ENCODE measurements at places on chromosomes 11 and 22.
A peak's percentile ranks its signal among the peaks of the same experiment; 100 is the strongest.

DNA sequence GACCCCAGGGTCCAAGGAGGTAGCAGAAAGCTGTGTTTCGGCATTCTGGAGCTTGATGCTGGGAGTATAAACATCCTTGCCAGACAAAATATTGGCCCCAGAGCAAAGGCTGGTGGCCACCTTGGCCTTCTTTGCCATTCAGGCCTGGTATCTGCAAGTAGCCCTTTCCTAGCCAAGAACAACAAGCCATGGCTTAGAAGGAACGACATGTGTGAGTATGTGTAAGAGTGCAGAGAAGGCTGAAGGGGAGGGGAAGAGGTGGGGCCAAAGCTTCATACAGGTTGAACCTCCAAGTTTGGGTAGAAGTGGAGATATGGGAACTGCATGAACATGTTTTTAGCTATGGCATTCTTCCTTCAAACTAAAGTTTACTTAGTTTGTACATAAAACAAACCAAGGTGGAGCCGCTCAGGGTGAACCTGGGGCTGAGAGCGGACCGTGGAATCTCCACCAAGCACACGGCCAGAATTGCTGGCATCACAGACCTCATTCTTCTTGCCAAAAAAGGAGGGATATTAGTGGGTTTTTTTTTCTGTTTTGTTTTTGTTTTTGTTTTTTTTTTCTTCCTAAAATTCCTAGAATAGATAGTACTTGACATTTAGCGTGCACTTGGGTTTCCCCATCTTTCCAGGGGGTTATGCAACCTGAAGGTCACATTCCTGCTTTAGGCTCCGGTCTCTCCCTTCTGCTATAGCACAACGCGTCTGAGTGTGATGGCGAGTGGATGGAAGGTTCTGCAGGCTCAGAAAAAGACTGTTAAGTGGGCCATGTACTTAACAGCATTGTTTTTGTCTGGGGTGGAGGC lies 70.9 kb downstream of the ADAMTS15 start:
- no peak for DNase-seq

DNA sequence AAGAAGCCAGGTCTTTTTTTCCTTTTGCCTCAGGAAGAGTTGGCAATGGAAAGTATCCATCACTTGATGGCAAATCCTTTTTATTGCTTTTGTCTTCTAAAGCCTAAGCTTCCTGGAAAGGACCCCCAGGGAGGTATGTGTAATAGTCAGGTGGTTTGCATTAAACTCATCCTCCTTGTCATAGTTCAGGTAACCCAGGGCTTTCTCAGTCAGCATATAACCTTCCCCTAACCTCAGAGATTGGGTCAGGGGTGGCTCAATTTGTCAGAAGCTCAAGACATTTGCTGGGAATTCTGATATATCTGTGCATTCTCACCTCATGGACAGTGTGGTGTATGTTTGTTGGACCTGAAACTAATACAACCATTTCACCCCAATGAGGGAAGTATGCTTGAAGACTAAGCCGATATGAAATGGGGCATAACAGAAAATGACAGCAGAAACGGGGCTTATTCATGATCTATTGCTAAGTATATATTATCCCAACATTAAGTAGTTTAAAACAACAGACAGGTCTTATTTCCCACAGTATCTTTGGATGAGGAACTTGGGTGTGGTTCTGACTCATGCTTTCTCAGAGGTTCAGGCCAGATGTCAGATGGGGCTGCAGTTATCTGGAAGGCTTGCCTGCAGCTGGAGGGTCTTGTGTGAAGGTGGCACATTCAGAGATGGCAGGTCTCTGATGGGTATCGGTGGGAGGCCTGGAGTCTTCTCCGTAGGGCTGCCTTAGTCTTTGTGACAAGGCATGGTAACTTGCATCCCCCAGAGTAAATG lies 135.8 kb upstream of the SPON1 start:
- peak; percentile 75 for DNase-seq

DNA sequence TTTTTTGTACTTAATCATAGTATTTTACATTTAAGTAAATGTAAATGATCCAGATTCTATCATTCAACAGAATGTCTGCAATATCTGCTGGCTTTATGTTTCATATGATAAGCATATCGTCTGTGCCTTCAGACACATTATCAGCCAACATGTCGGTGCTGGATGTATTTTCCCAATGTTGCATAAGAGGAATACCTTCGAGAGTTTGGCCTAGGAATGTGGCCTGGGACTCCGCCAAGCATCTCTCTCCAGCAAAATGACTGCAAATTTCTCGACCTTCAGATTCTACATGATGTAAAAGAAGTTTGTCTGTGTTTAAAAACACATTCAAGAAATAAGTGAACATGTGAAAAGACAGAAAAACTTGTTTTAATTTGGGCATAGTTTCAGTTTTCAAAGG lies 6.9 kb downstream of the BDNF start:
- DNase-seq, result no peak

- DNase-seq, result no peak
These were observed 44.9 kb downstream of the PLEKHA7 start for GRCh38 chr11:16969010-16969999.

GRCh38 chr11:31968461-31969358 lies 122.2 kb upstream of the RCN1 start:
- peak; percentile 83 for DNase-seq

- no peak for DNase-seq
These were observed 98.4 kb upstream of the OR9G4 start for GRCh38 chr11:56846631-56847576.

- no peak for DNase-seq
These were observed 30.6 kb downstream of the AMPD3 start for GRCh38 chr11:10485646-10486045.

DNA sequence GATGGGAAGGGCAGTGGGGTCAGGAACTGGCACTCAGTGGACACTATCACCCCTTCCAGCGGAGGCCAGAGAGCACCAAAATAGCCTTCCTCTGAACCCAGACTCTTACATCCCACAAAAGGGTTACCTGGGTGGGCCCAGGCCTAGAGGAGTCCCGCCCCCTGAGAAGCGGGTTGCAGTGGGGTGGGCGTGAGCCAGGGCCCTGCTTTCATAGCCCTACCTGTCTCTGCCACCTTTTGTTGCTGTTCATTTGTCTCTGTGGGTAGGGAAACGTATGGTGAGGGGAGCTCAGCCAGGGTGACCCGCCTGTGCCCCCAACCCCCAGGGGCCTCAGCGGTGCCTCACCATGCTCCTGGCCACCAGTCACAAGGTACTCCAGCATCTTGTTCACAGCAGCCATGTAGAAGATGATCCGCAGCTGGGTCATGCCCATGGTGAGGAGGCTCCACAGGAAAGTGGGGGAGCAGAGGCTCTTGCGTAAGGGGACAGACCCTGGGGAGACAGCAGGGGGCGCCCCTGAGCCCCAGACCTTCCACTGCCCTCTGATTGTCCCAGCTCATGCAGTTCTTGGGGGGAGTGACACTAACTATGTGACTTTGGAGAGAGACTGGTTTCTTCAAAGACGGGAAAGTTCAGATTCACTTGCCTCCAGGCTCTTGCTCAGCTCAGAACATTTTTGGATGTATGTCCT lies 24.0 kb downstream of the SLC43A1 start:
- DNase-seq, result peak; percentile 47

DNA sequence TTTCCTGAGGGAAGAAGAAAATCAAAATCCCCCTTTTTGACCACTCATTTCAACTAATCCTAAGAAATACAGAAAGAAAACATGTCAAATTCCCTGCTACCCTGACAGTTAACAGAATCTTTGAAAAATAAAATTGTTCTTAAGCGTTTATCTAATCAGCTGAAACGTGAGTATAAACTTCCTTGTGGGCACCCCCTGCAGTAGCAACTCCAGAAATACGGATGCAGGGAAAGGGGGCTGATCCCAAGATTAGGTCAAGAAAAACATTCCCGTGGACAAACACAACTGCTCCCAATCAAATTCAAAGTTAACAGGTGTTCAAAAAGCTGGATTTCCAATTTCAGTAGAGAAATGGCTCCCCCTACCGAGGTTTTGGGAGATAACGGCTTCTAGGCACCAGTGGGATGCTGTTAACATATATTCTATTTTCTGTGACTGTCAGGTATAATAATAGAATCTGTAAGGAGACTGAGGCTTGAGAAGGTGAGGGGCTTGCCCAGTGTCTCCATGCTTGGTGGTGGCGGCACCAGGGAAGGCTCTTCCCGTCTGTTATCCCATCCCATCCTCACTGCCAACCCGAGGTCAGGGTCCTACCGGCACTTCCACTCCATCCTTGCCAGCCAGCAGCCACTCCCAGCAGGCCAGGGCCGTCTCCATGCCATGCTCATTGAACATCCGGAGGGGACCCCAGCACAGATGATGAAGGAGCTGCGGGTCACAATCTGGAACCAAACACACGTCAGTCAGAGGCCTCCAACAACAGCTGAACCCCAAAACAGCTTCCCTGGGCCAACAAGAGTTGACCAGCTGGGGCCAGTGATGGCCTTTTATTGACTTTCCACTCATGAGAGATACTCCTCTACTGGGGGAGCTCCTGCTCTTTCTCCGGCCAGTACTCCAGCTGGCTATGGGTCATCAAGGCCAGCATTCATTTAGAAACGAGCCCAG lies 32.0 kb upstream of the SERPIND1 start:
- DNase-seq, result peak; percentile 18

- no peak for DNase-seq
These were observed 14.1 kb downstream of the MS4A1 start for GRCh38 chr11:60469723-60470122.

DNA sequence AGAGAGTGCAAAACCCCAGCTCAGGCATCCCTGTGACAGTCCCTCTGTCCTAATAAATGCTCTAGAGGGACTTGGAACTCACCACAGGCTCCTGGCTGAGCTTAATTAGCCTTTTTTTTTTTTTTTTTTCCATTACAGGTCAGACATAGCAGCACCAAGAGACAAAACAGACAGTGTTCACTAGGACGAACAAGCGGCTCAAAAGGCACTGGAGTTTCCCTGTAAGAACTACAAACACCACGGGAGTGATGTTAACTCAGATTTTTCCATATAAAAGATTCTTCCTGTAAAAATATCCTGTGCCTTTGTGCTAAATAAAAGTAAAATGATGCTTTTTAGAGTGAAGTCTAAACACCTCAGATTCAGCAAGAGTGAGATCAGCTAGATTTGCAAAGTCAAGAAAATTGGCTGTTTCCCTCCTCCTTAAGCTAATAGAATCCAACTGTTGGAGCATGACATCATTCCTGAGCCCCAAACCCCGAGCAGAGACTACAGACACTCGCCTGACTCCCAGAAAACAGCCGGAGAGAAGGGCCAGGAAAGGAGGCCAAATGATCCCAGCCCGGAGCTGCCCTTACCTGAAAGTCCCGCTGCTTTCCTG lies 101.0 kb upstream of the AKIP1 start:
- DNase-seq, result no peak

DNA sequence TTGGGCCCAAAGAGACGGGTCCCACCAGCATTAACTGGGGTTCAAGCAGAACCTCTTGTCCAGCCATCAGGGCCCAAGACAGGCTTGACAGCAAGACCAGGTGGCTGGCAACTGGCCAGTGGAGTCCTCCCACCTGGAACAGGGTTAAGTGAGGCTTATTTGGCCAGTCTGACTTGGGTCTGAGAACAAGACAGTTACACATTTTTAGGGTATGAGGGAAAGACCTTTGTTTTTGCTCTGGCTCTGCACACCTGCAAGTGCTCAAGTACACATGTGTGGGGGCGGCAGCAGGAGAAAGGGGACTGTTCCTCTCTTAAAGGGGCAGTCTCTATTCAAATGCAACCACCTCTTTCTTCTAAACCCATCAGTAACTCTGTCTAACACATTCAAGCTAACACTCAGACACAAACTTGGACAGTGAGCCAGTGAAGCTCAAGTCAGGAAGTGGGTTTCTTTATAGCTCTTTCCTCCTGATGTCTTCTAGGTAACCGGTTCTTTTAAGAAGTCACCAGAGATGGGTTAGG lies 116.2 kb downstream of the ETS1 start:
- DNase-seq, result no peak

DNA sequence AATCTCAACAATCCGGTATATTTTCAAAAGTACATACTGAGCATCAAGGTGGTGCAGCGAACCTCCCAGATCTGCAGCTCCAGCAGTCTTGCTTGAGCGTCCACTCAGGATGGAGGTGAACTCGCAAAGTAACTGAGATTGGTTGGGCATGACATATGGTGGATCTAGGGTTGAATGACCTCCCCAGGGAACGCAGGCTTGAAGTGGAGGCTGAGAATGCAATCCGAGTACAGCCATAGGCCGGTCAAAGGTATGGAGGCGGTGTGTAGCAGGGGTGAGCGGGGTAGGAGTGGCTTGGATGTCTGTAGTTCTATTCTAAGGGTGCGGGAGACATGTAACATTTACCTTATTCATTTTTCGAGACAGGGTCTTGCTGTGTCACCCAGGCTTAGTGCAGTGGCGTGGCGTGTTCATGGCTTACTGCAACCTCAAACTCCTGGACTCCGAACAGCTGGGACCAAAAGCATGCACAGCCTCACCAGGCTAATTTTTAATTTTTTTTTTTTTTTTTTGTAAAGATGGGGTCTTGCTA lies 631 bp upstream of the C22orf39 start:
- peak; percentile 31 for DNase-seq

GRCh38 chr11:33959855-33960400 lies 68.1 kb upstream of the LMO2 start:
- no peak for DNase-seq

DNA sequence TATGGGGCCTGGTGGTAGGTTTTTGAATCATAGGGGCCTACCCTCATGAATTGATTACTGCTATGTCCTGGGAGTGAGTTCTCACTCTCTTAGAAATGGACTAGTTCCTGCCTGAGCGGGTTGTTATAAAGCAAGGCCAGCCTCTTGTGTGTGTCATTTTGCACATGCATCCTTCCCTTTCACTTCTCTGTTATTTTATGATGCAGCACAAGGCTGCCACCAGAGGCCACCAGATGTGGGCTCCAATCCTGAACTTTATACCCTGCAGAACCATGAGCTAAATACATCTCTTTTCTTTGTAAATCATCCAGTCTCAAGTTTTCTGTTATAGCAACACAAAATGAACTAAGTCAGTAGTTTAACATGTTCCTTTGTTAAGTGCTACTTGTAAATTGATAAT lies 251.4 kb downstream of the BLID start:
- no peak for DNase-seq

DNA sequence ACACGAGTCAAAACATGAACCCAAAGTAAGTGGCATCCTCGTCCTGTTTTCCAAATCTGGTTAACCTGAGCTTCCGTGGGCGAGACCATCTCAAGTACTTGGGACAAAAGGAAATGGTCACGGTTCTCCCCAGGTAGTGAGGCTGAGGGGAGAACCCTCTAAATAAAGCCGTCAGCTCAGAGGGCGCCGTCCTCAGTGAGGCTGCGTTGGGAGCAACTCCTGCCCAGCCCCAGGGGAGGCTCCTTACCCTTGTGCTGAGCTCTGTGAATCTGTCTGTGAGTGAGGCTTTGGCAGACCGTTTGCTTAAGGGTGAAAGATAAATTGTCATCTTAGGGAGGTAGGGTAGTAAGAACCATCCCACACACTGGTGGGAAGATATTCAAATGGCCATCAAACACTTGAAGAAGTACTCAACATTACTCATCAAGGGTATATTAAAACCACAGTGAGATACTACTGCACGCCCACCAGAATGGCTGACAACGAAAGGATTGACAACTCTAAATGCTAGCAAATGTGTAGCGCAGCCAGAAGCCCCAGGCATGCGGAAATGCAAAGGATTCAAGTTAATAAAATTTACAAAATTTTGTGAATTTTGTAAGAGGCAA lies 321.0 kb downstream of the TBC1D22A start:
- no peak for DNase-seq

GRCh38 chr11:86106916-86107315 lies 38.0 kb upstream of the PICALM start:
- no peak for DNase-seq

- DNase-seq, result peak; percentile 44
These were observed 28.0 kb downstream of the OR8D1 start for GRCh38 chr11:124285610-124286344.
